LHCN-M2 (cell line): ENCODE measurements at places on chromosomes 7 and 10.

- no peak for DNase-seq
These were observed 549.0 kb upstream of the VSTM2A start for GRCh38 chr7:53993224-53993623.

- peak; percentile 49 for DNase-seq
These were observed 84.3 kb upstream of the CACNA2D1 start for GRCh38 chr7:82527851-82528250.

DNA sequence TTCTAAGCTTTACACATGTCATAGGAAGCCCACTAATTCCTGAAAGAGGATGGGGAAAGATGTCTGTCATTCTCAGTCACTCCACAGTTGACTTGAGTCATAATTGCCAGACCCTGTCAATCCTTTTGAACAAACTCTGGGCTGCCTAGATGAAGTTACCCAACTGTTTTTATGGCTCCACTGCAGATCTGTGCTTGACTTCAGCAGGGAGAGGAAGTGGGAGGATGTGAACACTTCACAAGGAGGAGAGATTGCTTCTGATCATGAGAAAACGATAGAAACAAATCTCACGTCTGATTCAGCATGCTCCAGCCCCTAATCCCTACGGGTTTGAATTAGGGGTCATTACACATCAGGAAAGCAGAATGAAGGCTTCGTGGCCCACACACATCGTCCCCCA is 596.6 kb upstream of the CELF2 start:
- no peak for DNase-seq

DNA sequence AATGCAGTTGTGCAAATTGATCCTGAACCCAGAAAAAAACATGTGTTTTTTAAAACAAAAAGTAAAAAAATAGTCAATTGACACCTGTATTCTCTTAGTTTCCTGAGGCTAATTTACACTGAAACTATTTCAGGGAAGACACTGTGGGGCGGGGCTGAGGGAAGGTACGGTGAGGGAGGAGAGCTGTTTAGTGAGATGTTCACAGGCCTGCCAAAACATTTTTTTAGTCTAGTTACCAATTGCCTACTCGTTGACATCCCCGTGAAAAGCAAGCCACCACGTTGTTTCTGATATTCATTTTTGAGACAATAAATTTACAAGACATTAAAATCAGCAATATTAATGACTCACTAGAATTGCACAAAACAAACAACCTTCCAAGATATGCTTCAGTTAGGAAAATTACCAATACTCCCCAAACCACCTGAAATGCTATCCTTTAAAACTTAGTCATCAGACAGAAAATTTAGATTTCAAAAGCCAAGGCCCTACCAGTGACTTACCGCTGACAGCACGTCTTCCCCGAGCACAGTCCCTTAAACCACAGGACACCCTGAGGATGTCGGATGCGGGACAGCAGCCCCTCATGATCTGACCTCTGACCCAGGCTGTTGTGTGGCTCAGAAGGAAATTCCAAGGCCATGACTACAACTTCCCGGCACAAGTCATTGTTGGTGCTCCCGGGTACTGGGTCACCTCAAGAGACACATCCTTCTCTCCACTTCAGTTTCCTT is 279.2 kb downstream of the PRPF18 start:
- peak; percentile 90 for DNase-seq

GRCh38 chr7:50202052-50202555 is 102.4 kb upstream of the IKZF1 start:
- no peak for DNase-seq

DNA sequence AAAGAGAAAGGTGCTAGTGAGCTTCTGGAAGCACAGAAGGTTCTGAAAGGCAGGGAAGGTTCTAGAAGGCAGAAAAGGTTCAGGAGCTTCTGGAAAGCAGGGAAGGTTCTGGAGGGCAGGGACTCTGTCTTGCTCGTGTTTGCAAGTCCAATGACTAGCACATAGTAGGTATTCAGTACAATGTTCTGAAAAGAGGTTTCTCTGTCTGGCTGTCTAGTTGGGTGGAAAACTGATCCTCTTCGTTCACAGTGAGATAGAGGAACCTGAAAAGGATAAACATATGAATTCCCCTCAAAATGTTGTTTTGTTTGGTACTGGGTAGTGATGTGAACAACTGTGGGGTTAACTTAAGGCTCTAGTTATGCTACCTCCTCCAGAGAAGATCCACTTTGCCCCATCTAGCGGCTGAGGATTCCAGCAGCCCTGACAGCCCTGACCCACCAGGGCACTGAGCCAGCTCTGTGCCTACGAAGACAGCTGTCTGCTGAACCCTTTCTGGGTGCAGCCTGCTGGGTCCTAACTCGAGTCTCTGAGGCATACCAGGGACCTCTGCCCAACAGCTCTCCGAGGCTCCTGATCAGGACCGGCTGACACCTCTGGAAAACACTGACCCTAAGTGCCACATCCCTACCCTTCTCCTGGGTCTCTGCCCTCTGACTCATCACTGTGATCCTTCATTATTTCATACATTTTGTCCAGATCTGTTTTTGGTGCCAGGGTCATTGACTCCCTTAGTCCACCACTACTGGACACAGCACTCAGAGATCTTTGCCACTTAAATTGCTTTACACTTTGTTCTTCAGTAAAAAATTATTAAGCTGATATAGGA is 15.4 kb downstream of the PTPRN2 start:
- peak; percentile 69 for DNase-seq

GRCh38 chr7:110148054-110148453 is 942.9 kb upstream of the LRRN3 start:
- no peak for DNase-seq

DNA sequence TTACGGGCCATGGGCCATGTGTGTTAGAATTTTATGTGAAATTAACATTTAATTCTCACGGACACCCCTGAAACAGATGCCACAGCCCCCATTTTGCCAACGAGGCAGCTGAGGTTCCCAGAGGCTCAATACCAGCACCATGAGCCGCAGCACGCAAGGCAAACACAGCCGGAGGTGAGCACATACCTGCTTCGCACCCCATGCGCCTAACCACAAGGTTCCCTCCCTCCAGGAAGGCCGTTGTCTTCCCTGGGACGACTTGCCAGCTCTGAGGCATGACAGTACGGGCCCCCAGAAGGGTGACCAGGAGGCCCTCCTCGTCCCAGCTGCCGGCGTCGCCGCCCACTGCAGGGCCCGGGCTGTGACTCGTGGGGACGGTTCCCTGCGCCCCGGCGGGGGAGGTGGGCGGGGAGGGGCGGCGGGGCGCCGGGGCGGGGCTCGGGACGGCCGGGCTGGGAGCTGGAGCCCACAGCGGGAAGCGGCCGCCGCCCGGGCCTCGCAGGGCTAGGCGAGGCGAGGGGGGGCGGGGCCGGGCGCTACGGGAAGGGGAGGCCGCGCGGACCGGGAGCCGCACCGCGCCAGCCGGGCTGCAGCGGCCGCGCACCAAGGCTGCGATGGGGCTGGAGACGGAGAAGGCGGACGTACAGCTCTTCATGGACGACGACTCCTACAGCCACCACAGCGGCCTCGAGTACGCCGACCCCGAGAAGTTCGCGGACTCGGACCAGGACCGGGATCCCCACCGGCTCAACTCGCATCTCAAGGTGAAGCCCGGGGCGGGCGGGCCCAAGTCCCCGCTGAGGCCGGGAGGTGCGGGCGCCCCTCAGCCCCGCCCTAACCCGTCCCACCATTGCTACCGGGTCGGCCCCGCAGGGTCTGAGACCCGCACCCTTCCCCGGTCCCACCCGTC is at the start of gene CAV2:
Gene CAV2, plus strand, starts transcription at position 571 of the 910 bp plus-strand sequence. Its CDS starts 44 bp downstream, at position 615.
- peak; percentile 71 for DNase-seq

GRCh38 chr10:988667-989545 is 672 bp downstream of the GTPBP4 start:
- DNase-seq: peak; percentile 19

- no peak for DNase-seq
These were observed 103.1 kb downstream of the PRKCQ start for GRCh38 chr10:6476989-6477388.

DNA sequence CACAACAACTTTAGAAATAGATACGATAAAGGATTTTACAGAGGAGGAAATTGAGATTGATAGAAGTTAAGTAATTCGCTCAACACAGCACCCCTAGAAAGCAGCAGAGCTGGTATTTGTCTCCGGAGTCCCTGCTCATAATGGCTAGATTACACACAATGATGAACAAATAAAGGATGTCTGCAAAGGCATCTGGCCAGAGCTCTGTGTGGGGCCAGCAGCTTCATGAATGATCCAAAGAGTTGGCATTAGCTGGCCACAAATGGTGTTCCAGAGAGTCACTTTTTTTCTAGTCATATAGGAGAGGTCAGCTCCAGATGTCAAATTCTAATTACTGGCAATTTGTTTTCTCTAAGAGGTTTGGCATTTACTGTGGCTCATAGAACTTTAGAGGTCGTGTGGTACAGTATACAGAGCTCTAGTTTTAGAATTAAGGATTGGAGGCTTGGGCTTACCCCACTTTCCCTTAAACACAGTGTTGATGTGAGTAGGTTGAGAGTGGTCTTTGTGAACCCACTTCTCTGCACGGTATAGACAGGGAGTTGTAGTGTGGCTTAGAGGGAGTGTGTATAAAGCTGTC is 186.2 kb downstream of the BICC1 start:
- DNase-seq: peak; percentile 28

- peak; percentile 30 for DNase-seq
These were observed 808.5 kb downstream of the PHTF2 start for GRCh38 chr7:78607099-78607498.

DNA sequence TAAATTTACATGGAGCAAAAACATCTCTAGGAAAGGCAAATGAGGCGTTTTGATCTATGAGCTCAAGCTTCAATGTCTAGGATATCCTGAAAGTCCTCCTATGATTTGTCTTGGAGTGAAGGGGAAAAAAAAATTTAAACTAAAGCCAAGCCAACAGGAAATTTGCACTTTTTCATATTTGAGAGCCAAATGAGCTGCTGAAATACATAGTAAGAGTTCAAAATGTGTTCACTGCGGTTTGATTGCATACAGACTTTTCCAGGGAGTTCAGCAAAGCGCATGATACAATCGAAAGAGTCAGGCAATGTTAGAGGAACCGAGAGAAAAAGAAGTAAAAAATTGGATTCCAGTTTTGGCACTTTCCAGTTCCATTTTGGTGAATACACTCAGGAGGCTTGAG is 633.4 kb upstream of the MGMT start:
- DNase-seq: no peak

- DNase-seq: no peak
These were observed 81.3 kb downstream of the ADAM22 start for GRCh38 chr7:88015309-88015708.

DNA sequence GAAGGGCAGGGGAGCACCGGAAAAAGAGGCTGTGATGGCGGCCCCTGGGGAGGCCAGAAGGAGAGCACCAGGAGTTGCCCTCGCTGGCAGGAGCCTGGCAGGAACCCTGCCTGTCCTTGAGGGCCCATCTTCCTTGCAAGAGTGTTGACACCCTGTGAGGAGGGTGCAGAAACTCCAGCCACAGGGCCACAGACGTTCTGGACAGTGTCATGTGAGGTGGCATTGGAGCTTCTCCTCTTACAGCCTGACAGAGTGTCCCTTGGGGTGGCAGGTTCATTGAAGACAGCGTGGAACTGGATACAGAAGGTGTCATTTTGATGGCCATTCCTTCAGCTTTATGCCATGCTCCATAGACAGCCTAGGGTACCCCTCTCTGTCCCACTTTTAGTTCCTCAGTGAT is 54.2 kb downstream of the RBM20 start:
- no peak for DNase-seq

DNA sequence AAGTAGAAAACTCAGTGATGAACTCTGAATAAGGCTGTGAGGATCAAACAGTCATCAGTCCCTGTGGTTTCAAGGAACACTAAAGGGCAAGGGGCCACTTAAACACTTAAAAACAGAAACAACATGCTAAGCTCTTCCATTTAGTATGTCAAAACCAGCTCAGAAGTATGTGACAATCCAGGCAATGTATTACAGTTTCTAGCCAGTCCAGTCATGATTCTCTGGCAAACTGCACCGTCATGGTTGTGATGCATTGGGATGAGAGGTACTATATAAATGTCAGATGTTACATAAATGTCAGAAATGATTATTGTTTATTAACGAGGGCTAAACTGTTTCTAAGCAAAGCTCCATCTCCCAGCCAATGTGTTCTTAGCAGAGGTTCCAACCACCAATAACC is 4.7 kb upstream of the CREB5 start:
- peak; percentile 33 for DNase-seq

DNA sequence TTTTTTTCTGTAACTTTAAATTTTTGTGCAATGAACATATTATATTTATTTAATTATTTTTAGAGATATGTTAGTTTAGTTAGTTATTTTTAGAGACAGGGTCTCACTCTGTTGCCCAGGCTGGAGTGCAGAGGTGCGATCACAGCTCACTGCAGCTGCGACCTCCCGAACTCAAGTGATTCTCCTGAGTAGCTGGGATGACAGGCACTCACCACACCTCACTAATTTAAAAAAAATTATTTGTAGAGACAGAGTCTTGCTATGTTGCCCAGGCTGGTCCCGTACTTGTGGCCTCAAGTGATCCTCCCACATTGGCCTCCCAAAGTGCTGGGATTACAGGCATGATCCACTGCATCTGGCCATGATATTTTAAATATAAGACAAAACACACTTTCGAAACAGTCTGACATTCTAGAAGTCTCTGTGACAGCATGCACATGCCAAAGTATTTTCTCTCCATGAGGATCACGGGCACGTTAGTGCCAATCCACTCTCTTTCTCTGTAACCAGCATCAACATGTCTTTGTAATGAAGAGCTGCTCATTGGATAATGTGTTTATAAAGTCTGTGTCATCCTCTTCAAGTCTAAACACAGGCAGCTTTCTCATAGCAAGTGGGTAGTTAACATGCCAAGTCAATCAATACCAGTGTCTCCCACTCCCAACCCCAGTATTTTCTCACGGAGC is 137.4 kb downstream of the GLI3 start:
- DNase-seq: no peak

DNA sequence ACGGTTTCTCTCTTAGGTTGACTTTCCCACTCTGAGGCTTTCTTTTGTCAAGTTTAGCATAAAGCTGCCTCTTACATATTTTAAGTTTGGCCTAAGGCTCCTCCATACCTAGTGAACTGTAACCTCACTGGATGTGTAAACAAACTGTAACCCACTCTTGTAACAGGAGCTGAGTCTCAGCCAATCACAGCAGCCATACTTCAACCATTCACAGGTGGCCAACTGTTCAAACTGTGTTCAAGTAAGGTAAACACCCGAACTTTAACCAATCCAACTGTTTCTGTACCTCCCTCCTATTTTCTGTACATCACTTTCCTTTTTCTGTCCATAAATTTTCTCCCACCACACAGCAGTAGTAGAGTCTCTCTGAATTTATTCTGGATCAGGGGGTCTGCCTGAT is 7.7 kb upstream of the NRBF2 start:
- no peak for DNase-seq

DNA sequence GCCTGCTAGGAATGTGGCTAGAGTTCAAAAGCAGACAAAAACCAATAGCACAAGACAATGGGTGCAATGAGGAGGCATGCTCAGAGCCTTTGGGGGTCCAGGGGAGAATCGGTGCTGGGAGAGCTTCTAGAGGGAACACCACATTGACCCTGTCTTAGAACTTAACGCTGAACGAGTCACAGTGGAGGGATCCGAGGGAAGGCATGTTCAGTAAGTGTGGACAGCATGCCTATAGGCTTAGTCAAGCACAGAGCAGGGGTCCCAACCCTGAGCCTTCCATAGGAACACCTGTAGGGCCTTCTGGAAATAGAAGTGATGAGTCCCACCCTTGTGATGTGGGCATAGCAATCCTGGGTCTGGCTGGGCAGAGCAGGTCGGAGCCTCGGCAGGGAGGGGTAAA is 148.7 kb downstream of the PKD1L1 start:
- DNase-seq: no peak

- no peak for DNase-seq
These were observed 113.6 kb downstream of the EEPD1 start for GRCh38 chr7:36266683-36267082.
